ENCODE measurements at places on chromosomes 5 and 9.

DNA sequence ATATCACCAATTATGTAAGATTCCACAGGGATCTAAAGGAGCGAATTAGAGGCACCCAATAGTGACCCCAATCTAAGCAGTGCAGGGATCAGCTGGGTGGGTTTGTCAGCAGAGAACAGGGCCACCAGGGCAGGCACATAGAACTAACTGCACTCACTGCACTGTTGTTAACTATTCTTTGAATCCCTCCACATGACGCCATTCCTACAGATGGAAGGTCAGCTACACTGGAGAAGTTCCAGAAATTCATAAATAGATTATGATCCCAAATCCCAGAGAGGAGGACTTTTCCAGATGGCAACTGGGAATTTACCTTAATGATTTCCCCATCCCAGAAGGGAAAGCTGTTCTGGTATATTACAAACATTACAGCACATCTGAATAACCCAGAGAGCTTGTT lies 84.2 kb downstream of the THBS4 start:
- no peak for DNase-seq

- no peak for DNase-seq
These were observed 185.0 kb downstream of the NR2F1-AS1 start for GRCh38 chr5:93395971-93396379.

DNA sequence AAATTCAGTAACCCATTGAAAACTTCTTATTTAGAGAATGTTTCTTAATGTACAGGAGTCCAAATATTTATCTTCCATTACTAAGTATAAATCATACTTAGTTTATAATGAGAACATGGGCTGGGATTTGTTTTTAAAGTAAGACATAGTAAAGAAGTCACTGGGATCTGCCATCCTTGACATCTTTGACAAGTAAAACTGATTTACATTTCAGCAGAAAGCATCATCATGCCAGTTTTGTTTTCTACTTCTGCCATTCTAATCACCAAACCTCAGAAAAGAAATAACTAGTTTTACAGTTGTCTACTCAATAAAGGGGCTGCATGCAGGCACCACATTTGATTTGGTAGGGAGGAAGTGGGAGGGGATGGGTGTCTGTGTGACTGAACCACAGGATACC lies 221.7 kb upstream of the PPP1R2B start:
- DNase-seq: no peak

- no peak for DNase-seq
These were observed 243.4 kb upstream of the RAI14 start for GRCh38 chr5:34412736-34413135.

DNA sequence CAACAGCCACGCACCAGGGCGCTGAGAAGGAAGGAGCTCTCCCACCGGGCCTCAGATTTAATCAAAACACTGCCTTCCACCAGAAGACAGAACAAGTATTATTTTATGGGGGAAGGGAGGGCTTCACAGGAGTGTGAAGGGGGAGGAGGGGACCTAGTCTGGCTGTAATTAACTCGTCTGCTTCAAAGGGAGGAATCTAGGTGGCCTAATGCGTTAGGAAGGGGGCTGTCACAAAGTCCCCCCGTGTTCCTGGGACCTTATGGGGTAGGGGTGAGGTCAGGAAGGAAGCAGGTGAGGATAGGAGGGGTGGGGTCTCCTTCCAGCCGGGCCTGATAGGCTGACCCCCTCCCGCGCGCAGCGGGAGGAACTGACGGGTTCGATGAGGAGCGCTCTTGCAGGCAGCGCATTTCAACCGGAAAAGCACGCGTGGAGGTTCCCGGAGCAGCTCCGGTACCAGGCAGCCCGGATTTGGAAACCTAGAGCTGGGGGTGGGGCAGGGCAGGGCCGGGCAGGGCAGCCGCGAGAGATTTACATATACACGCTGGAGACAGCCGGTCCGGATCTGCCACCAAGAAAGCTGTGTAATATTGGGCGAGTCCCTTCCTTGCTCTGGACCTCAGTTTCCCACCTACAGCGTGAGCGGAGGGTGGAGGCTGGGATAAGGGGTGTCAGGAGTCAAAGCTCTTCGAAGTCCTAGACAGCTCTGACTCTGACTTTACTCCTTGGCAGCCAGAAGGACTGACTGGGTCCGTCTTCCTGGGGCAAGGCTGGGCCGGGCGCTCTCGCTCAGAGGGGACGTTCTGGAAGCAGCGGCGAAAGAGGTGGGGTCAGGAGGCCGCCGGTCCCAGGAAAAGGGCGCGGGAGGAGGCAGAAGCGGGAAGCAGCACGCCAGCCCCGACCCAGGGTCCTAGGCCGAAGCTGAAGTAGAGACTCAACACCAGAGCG lies 1.8 kb downstream of the SHB start:
- peak; percentile 33 for DNase-seq

All from hematopoietic multipotent progenitor cell (in vitro differentiated cells).